Memory B cell (primary cell): ENCODE measurements at places on chromosomes 16 and 17.

- no peaks in the 10 kb centered on the region for H3K36me3 ChIP-seq
- DNase-seq: no peak
- H3K27ac ChIP-seq: no peak overlapping the region
- no peaks in the 10 kb centered on the region for H3K4me1 ChIP-seq
- H3K4me3 ChIP-seq: no peak overlapping the region
- H3K27me3 ChIP-seq: no peaks in the 10 kb centered on the region
Measured at GRCh38 chr16:55539488-55539887, 27.0 kb upstream of the CAPNS2 start.

DNA sequence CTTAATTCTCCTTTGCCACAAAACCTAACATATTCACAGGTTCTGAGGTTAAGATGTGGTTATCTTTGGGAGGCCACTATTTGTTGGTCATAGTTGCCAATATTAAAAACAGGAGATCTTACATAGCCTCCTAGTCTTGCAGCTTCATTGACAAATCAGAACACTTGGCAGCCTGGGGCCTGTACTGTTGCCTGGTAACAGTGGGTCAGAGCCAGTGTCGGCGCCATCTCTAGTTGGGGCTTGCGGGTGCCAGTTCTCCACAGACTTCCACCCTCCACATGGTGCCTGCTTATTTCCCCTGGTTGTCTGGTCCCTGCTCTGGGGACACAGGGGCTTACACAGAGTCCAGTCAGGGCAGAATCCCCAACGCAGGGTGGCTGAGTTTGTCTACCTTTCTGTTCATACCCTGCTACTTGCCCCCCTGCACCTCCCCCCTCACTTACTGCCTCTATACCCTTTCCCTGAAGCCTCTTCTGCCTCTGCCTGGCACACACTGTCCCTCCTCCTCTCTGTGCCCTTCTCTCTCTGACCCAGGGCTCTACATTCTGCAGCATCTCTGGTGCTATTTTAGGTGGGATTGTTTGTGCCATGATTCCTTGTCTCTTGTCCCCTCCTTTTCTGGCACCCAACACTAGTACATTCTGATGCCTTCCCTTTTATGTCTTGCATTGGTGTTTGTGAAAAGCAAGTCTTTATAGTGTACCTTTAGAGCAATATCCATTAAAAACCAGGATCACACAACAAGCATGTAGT is 13.4 kb downstream of the EPN2 start:
- H3K4me1 ChIP-seq: peaks cover 29% of the 10 kb centered on the region
- H3K4me3 ChIP-seq: no peak overlapping the region
- no peak overlapping the region for H3K27ac ChIP-seq
- H3K27me3 ChIP-seq: no peaks in the 10 kb centered on the region
- H3K36me3 ChIP-seq: peaks cover 8% of the 10 kb centered on the region

DNA sequence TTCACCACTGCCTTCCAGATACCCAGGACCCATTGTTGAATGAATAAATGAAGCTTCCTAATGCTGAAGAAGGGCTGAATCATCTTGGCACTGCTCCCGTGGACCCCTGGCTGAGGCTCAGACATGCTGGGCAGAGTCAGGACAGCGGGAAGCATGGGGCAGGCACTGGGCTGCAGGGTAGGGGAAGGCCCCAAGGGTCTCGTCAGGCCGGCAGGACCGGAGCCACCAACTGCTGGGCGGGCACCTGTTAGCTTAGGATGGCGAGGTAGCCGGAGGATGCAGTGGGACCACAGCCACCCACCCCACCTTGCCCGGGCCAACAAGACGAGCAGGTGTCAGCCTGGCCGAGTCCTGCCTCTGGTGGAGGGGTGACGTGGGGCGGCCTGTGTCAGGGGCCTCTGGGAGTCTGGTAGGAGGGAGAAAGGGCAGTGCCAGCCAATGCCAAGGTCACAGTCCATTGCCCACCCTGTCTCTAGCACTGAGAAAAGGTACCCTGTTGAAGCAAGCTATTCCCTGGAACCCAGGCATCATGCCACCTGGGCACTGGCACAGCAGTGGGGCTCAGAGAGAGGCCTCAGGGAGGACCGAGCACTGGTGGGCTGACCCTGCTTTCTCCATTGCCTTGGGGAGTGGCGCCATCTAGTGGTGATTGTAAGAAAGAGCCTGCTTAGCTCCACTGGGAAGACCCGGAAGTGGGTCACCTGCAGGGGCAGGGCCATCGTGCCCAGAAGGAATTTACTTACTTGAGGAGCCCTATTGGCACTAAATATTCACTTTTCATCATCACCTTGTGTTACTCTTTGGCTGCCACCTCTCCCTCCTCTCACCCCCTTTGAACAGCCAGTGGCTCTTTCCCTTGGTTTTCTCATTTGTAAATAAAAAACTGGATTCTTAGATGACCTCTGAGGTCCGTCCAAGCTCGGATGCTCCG is 3.0 kb upstream of the DLX3 start:
- peaks cover 2% of the 10 kb centered on the region for H3K36me3 ChIP-seq
- H3K4me1 ChIP-seq: peaks cover 24% of the 10 kb centered on the region
- H3K4me3 ChIP-seq: no peak overlapping the region

- H3K36me3 ChIP-seq: no peaks in the 10 kb centered on the region
- no peak for DNase-seq
- H3K4me3 ChIP-seq: no peak overlapping the region
- no peaks in the 10 kb centered on the region for H3K4me1 ChIP-seq
- no peak overlapping the region for H3K27ac ChIP-seq
Measured at GRCh38 chr16:81292936-81293335, 21.8 kb upstream of the GAN start.
